ENCODE measurements at places on chromosomes 7 and 10.

GRCh38 chr10:116304923-116305322 is 19.3 kb upstream of the CCDC172 start:
- DNase-seq: no peak

GRCh38 chr7:69531050-69531449 is 67.2 kb upstream of the AUTS2 start:
- no peak for DNase-seq

DNA sequence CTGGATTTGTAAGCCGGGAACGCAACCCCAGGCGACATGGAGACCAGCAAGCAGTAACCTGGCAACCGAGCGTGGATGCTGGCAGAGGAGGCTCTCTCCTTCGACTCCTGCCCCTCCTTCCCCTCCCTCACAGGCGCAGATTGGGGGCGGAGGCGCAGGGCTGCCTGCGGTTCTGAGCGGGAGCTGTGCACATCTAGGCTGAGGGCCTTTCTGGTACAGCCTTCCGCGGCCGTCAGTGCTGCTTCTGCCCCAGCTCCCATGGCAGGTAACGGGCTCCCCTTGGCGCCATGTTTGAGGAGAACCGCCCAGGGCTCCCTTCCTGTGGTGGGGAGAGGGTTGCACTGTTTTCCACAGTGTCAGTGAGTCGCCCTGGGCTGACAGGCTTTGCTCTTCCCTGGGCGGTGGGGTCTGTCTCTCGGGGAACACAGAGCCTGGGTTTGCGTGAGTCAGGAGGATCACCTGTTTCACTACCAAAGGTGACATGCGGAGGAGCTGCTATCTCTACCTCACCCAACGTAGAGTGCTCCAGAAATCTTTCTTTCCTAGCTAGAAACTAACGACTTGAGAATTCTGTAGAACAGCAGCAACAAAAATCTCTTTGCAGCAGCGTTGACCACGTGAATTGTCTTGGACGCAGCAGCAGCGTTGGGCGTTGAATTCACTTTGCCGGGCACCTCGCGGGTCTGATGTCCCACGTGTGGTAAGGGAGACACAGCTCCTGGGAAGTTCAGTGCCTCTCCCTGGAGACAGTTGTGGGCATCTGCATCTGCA is 154.8 kb upstream of the COBL start:
- no peak for DNase-seq

DNA sequence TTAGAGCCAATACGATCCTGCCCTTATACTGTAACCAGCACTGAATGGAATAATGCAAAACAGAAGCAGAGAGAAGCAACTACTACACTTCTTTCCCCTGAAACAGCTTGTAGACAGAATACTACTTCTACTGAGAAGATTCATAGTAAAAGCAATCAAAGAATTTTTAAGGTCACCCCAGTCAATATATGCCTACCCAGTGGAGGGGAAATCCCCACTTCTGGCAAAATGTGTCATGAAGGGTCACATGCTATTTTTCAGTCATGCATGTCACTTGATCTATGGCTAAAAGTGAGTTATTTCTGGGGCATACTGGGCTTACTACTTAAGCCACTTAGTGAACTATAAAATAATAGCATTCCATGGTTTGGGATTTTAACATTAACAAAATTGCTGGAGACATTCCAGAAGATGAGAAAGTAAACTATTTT is 25.6 kb downstream of the IRF5 start:
- DNase-seq: no peak

GRCh38 chr7:30323006-30323355 is 38.6 kb downstream of the ZNRF2 start:
- DNase-seq: no peak

DNA sequence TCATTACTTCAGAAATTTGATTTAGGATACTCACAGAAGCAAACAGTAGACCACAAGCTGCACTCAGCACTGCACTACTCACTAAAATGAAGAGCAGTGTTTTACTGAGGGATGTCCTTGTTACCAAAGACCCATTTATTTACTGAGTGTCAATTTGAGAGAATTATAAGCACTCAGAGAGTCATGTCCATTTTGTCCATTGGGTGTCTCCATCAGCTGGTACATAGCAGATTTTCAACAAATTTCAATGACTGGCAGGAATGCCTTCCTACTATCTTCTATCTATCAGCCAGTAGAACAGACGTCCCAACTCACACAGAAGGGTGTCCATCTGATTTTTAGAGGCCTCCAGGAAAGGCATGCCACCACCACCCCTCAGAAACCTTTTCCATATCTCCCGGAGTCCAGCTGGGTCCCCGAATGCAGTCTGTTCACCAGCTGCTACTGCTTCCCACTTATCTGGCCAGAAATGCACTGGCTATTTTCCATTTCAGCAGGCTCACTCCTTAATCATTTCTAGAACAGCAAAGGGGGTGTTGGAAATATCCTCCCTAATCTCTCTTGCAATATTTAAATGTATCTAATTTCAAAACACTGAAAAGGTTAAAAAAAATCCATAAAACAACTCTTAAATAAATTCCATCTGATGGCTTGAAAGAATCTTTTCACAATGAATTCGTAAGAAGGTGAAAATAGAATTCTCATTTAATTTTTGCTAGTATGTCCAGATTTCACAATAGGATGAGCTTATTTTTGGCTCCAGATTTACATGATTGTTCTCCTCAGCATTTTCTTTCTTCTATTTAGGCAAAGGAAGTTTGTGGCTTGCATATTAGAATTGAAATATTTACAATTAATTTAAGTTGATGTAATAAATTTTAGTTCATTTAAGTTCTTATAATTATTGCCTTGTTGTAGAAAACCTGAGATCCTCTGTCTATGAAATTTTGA is 1164.0 kb upstream of the CELF2 start:
- DNase-seq: no peak

DNA sequence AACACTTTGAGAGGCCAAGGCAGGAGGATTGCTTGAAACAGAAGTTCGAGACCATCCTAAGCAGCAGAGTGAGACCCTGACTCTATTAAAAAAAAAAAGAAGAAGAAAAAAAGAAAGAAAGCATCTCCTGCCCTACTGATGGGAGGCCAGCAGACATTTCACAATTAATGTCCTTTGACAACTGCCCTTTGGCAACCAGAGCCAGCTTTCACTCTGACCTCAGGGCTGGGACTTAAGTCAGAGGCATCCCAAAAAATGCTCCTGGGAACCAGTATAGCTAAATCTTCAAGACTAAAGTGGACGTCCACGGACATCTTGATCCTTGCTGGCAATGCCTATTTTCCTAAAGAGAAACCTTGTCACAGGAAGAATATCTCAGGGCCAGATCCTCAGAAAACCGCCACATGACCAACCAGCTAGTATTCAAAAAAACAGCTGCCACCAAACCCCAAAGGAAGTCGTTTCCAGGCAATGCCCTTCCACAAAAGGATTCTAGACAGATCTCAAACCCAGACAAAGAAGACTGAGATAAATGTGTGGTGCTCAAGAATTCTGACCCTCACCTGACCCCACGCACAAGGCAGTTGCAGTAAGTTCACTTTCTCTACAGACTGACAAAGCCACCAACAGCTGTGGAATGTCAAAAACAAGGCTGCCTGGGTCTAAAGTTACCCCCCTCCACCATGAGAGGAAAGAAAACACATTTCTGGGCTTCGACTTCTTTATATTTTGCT is 18.4 kb downstream of the GFRA1 start:
- no peak for DNase-seq

DNA sequence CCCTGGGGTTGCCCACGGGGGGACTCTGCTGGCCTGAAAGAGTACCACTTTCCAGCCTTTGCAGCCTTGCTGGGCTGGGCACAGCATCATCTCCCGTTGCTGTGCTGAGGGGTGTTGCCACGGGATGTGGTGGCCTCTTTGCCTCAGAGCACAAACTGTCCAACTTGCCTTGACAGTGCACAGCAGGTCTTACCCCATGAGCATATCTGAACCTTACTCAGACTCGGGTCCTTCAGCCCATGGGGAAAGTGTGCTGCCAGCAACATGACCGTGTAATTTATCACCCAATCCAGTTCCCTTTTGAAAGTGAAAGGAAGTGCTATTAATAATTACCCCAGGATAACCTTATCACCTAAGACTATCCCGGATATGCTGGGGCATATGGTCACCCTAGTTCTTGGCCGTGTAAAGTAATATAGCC is 46.8 kb downstream of the TBXAS1 start:
- no peak for DNase-seq

- no peak for DNase-seq
Measured at GRCh38 chr7:35762781-35763180, 38.1 kb upstream of the SEPTIN7 start.

GRCh38 chr10:716821-717220 is 27.4 kb upstream of the DIP2C start:
- DNase-seq: no peak

- no peak for DNase-seq
Measured at GRCh38 chr7:149598721-149599308, 101.2 kb upstream of the ZNF746 start.

GRCh38 chr10:11293332-11293731 is 275.7 kb downstream of the CELF2 start:
- DNase-seq: no peak

- no peak for DNase-seq
Measured at GRCh38 chr7:117146511-117146910, 176.3 kb downstream of the WNT2 start.

DNA sequence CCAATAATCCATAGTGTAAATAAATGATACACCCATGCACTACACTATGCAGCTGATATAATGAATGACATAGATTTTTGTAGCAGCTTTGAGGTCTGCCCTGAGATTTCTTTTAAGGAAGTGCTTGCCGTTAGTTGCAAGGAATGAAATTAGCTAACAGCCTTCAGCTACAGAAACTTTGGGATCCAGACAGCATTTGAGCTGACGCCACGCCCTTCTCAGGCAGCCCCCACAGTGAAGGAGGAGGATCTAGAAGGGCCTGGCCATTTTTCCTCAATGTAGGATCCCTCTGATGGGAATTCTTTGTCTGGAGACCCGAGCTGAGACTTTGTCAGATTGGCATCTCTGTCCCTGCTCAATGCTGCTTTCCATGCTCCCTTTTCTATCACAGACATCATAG is 6.1 kb upstream of the PDK4 start:
- DNase-seq: no peak

GRCh38 chr10:71745664-71746250 is 26.2 kb upstream of the C10orf105 start:
- DNase-seq: no peak

DNA sequence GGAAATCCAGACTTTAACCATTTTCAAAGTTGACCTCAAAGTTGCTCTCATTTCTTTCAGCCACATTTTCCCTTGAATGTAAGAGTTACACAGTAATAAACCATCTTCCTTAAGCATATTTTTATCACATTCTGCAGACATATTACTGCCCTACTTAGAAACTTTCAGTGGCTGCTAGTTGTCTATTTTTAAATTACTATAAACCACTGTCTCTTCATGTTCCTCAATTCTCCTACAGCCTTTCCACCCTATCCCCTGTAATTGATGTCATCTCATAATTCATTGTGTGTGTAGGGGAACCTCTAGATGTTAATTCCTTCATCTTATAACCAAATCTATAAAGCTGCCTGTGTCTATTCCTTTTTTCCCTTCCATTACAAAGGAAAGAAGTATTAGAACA is 78.1 kb upstream of the STRIP2 start:
- DNase-seq: no peak
